ENCODE measurements at places on chromosomes 3 and 15. TPM values are rescaled to one million over a fixed set of nuclear protein-coding genes. Genes with fewer than 3 reads are reported as not detected.

The SCN5A gene
- 0.18 TPM for total RNA-seq

The CADPS gene
- total RNA-seq, result not detected

The CTXND1 gene
- total RNA-seq, result not detected

The CLDN1 gene
- 1.4 TPM for total RNA-seq

The GOLGA6L7 gene
- not detected for total RNA-seq

DNA sequence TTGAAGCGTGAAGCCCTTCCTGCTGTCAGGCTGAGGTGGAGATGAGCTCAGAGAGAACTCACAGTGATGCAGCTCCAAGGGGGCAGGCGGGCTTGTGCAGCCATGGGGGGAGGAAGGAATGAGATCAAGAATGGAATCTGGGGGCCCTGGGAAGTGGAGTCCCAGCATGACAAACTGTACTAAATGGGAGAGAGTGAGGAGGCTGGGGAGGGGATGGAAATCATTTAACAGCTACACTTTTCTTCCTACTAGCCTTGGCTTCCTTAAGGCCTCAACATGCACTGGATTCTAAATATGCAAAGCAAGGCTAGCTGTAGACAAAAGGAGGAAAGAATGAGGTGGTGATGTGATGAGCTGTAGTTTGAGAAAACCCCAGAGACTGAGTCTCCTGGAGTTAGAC lies 133.9 kb downstream of the EEFSEC start:
- DNase-seq, result no peak

GRCh38 chr15:44300572-44300971 lies 12.1 kb downstream of the GOLM2 start:
- no peak for DNase-seq

DNA sequence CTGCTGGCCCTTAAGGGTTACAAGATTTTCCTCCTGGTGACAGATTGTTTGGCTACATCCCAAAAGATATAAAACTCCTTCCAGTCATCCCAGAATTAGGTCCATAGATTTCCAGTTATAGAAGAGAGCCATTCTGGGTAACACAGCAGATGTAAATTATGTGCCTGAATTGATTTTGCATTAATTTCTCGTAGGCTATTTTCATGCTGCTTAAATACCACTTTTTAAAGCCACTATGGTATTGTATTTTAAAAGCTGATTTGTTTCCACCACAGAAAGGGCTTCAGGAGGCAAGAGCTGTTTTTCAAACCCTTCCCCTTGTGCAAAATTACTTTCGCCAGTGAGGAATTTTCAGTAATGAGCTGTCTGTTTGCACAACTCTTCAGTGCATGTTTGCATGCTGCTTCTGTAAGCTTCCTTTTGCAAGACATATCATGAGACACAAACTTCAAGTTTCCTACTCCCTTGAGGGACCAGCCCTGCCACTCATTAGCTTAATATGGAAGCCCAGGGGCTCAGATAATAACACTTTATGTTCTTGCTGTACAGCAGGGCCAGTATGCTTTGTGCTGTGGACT lies 105.4 kb upstream of the TNIK start:
- DNase-seq, result no peak

GRCh38 chr3:47758261-47759025 lies 23.2 kb downstream of the SMARCC1 start:
- no peak for DNase-seq

GRCh38 chr3:71389191-71389590 lies 194.3 kb downstream of the FOXP1 start:
- no peak for DNase-seq

- no peak for DNase-seq
These were observed 126.3 kb upstream of the NANOGP8 start for GRCh38 chr15:35211240-35211902.

DNA sequence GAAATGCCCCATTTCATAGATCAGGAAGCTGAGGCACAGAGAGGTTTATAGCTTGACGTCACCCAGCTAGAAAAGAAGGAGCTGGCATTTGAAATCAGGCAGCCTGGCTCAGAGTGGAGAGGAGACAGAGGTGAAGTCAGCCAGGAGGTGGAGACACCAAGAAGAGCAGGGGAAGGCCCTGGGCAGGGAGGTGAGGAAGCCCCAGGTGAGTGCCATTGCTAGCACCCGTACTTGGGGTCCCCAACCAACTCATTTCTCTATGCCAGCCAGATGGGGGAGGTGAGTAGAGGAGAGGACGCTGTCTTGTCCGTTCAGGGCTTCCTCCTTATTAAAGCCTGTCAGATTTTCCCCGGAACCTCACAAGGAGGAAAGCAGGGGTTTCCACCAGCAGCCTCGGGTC lies 149.6 kb upstream of the TLE3 start:
- DNase-seq, result no peak

All from activated naive CD4-positive, alpha-beta T cell treated with anti-CD3 and anti-CD28 coated beads, Interleukin-2, amount 50 U/mL, for 72 hours (primary cell).